ENCODE measurements at places on chromosomes 16 and 17.

DNA sequence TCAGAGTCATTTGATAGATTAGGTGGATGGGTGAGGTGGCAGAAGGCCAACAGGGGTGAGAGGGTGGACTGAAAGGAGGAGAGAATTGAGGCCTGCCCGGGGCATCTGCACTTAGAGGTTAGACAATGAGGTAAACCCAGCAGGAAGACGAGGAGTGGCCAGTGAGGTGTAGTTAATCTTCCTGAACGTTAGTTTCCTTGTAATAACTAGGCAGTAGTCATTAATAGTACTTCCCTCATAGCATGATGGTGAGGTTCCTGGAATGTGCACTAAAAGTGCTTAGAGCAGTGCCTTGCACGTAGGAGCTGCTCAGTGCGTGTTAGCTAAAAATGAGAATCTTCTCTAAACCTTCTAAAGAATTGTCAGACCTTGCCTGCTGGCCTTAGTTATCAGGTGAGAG is 13.5 kb upstream of the KSR1 start:
- no peak for ATAC-seq

- ATAC-seq = no peak
Observed at GRCh38 chr17:8420041-8420934, 15.4 kb upstream of the NDEL1 start.

- no peak for ATAC-seq
Observed at GRCh38 chr17:82134101-82134500, 36.1 kb upstream of the FASN start.

DNA sequence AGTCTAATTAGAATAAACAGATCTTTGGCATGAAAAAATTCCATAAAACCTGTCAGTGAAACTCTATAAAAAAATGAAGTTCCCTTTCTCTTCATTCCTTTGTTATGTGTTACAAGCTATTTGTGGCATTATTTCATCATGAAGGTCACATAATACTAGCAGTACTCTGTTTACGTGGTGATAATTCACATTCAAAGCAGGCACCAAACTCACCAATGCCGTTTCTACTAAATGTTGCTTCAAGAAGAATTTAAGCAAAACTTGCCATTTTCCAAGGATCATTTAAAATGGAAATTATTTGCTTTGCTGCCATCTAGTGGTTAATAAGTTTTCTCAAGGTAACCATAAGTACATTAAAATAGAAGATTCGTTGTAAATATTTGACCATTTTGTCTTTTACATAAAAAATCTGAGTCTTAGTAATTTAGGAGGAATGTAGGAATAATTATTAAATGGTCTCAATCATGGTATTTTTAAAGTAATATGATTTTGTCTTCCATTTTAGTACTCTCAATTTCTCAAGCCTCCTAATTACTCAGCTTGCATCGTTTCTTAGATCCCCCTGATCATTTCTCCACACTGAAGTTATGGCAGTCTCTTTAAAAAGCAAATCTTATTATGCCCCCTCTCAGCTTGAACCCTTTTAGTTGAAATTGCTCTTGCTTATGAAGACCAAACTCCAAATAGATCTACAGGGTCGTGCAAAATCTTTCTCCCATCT is 80.8 kb downstream of the OMG start:
- no peak for ATAC-seq

GRCh38 chr16:86990451-86990850 is 326.7 kb downstream of the C16orf95 start:
- ATAC-seq = no peak
